EL (cell line): ENCODE measurements at places on chromosomes 1 and 21.
A peak's percentile ranks its signal among the peaks of the same experiment; 100 is the strongest.

DNA sequence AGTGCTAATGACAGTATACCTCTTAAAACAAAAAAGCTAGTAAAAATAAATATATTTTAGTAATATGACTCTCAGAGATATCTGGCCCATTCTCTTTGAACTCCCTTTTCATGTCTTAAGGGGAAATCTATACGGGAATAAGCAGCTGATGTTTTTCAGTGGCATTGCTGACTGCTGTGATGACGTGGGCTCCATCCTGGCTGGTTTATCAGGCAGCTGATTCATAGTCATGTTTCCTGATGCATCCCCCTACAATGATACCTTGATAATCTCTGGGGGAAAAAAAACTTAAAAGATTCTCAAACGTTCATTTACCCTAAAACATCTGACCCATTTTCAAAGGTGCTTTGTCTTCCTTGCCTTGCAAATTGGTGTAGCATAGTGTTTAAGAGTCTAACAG lies 53.8 kb downstream of the ABCA4 start:
- DNase-seq = peak; percentile 52

- DNase-seq = peak; percentile 65
Measured at GRCh38 chr1:208757846-208758245, 513.7 kb upstream of the PLXNA2 start.

DNA sequence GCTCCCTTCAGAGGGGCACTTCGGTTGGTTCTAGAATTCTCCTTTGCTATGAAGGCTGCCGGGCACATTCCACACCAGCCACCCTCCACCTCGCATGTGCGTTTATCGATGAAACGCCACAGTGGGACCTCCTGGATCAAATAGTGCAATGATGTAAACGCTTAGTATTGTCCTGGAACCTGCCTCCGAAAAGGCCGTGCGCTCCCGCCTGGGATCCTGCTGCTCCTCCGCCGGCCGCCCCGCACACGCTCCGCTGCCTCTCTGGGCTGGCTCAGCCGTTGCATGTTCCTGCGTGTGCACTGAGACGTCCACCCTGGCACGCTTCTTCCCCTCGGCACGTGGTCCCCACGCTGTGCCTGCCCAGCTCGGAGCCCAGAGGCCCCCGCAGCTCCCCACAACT lies 4.0 kb upstream of the TNFRSF14 start:
- no peak for DNase-seq

DNA sequence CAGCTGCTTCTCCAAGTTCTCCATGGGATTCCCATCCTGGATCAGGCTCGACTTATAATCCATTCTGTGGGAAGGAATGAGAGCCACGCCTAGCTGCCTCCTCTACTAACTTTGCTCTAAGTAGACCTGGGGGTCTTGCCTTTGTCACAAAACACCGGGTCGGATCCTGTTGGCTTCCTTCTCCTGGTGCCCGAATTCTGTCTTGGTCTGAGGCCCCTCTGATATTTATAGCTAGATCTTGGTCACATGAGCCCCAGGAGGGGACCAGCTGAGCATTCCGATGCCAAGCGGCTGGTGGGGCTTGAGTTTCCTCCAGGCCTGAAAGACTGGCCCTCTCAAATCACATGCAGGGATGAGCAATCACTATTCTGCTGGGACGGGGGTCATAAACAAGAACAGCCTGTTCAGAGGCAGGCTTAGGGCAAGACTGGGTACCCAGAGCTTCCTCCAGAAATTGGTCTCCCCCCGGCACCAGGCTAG lies at the start of gene TRIM63:
Gene TRIM63 (minus strand): TSS at position 199 of the 480 bp plus-strand sequence. CDS start 136 bp downstream, at position 63.
- no peak for DNase-seq

DNA sequence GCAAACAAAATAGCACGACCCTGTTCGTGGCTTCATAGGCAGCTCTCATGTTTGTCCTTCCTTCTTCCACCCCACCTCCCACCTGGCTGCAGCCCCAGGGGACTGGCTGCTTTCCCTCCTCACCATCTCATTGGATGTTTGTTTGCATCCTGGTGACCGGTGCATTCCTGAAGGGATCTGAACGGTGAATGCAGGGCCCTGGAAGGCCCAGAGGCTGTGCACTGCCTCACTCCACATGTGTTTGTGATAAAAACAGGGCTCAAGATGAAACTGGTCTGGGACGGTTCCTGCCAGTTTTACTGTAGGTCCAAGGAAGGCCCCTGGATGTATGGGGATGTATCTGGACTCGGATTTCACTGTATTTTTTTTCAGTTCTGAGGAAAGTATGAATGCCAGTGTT lies 42.8 kb downstream of the CNN3 start:
- peak; percentile 84 for DNase-seq

DNA sequence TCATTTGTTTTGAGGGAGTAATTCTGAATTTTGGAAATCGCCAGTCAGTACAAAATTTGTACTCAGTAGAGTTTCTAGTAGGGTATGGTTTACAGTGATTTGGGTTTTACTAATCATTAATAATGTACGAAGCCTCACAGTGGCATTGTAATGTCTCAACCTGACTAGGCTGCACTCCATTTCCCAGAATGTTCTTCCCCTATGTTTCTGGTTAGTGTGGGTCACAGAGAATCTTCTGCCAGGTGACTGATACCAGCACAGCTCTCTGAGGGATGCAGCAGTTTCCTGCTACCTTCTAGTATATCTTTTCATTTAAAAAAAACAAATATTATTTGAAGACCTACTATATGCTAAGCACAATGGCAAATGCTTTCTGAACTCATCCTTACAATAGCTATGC lies 112.9 kb downstream of the PTPN14 start:
- DNase-seq = no peak

DNA sequence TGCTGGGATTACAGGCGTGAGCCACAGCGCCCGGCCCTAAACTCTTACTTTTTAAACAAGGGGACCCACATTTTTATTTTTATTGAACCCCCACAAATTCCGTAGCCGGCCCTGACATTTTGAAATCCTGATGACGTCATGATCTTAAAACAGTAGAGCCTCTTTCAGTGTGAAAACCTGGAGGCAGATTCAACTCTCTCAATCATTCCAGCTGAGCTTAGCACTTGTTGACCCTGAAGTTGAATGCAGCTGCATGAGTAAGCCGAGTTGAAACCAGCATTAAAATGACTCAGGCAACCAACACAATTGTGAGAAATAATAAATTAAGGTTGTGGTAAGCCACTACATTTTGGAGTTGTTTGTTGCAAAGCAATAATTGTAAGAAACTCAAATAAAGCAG lies 93.9 kb upstream of the ADGRL4 start:
- peak; percentile 46 for DNase-seq

DNA sequence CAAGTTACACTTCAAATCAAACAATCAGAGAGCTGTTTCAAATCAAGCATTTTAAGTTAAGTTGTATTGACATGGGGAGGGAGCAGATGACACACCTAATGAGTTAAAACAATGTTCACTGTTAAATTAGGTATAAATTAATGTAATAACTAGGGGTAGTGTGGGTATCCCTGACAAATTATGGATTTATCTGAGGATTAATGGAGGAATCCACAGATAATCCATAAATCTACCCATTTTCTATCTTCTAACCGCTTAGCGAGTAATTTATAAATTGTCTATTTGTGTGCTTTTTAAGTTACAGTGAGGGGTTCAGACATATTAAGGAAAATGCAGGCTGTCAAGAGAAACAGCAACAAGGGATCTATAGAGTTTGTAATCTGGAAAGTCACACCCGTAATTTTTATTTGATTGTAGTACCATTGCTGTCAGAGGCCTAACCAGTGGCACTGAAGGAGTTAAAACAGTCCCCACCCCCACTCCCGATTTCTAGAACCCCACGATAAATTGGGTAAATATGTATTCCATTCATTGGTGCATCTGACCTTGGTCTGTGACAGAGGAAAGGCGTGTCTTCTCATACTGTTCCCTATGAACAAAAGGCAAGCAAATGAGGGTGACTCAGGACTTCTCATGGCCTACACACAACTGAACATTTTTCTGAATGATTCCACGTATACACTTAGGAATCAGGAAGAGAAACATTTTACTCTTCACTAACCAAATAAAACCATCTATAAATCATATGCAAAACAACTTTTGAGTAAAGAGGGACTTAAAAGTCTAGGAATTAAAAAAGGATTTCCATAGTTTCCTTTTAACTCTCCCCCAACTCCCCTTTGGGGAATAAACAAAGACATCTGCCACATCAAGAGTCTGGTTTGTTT lies 7.4 kb downstream of the IRF2BP2 start:
- peak; percentile 94 for DNase-seq

- no peak for DNase-seq
Measured at GRCh38 chr1:236688705-236689104, 2.4 kb downstream of the ACTN2 start.

- no peak for DNase-seq
Measured at GRCh38 chr21:15088488-15088887, 23.7 kb upstream of the NRIP1 start.

DNA sequence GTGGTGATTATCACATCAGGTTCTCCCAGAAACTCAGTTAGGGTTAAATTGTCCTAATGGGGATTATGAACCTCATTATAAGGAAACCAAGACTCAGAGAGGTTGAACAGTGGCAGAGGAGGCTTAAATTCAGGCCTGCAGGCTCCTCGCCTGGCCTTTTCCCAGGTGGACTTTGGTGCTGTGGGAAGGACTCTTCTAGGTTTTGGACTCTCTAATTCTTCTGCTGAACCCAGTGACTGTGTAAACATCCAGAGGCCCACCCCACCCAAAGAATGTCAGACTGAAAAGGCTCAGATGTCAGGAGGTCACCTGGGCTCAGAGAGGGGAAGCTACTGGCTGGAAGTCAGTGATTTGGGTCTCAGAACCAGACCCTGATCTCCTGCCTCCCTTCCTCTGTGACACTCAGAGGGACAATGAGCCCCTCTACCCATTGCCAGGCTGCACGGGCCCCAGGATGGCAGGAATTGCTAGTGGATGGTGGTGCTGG lies 2.5 kb downstream of the ZNF362 start:
- DNase-seq = no peak

DNA sequence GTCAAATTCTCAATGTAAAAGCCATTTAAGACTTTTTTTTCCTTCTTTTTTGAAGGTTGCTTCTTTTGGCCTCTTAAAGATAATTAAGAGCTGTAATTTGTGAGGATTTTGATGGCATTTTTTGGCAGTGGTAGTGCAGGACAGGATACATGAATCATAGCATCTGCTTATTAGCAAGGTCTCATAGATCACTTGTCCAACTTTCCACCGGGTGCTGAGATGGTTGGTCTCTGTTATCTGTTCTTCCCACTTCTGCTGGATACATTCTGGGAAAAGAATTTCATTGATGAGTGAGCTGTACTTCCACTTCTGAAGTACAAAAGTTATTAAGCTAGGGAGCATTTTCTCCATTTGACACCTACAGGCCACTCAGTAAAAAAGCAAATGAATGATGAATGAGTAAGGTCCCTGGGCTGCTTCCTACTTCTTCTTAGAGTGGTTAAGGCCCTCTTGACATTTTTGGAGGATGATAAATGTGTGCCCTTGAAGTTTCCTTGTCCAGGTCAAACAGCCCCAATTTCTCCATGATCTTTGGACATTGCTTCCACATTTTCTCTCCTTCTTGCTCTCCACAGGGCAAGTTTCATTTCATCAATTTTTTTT lies 100.6 kb downstream of the ROR1 start:
- peak; percentile 60 for DNase-seq

DNA sequence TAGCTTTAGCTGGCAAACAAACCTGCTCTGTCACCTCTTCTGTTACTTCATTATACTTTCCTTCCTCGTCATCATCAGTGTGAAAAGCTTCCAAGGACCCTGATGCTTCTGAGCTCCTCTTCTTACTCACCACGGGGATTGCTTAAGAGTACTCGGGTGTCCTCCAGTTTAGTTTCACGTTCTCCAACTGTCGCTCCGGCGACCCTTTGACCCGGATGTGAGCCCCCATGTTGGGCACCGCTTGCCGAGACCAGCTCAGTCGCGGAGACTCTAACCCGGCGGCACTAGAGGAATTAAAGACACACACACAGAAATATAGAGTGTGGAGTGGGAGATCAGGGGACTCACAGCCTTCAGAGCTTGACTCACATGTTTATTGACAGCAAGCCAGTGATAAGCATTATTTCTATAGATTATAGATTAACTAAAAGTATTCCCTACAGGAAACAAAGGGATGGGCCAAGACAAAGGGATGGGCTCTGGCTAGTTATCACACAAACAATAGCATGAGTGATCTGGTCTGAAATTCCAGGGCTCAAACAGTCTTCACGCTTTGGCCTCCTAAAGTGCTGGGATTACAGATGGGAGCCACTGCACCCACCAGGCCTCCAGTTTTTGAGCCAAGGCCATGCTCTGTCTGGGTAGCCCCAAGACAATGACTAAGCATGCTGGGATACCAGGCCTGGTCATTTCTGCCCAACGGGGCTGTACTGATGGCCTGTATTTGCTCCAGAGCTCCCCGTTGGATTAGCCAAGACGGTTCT lies 30.1 kb upstream of the ENO1 start:
- no peak for DNase-seq

DNA sequence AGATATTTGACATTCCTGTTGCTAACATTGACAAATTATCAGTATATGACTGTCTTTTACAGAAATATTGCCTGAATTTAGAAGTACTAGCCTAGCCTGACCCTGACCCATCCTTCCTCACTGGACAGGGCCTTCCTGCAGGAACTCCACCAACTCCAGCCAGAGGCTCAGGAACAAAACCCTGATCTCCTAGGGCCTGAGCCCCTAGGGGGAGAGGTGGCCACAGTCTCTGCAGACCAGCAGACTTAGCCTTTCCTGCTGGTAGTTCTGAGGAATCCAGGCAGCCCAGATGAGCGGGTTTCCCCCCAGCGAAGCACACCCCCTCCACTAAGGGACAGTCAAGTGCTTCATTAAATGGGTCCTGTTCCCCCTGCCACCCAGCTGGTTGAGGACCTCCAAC lies 44.3 kb upstream of the LRIF1 start:
- DNase-seq = no peak

DNA sequence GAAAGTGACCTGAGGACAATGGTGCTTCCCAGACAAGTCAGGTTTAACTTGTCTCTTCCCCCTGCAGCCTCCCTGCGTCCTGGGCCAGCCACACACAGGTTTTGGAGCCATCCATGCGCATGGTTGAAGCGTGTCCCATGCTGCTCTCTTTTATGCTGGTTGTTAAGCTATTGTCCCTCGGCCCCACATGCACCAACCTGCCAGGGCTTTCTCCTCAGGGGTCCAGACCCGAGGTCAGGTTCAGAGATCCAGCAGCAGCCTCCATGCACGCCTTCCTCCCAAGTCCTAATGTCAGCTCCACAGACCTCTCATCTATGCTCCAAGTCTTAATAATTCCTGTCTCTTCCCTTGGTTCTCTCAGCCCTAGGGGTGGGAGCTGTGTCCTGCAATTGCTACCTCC lies 1.6 kb downstream of the ABCA4 start:
- DNase-seq = no peak

DNA sequence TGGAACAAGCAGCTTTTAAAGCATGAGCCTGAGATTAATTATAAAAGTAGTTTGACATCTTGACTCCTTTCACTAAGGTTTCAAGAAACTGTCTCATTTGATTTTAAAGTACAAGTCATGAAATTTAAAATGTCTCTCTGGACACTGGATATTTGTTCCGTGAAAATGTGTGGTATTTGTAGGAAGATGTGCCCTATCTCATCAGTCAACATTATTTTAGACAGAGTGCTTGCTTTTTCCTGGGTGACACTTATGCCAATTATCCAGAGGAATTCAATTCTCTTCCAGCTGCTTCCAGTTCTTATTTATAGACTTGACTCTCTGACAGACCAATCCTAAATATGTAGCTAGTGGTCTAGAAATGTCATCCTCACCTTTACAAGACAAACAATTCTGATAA lies 300.4 kb downstream of the PLA2G4A start:
- no peak for DNase-seq
